ENCODE measurements at places on chromosomes 2 and 18.

DNA sequence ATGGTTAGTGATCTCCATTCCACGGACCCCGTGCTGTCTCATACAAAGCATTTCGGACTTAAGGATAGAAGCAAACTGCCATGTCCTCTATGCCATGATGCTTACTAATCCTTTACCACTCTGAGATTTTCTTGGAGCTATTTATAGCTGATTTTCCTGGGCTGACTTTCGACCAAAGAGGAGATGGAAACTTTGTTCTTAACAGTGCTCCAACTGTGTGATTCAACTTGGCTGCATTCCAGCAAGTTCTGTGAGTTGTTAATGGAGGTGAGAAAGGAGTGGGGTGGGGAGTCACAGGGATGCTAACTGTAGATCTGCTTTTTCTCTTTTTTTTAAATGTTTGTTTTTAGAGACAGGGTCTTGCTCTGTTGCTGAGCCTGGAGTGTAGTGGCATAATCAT is 45.5 kb upstream of the MSH2 start:
- peak; percentile 17 for DNase-seq

DNA sequence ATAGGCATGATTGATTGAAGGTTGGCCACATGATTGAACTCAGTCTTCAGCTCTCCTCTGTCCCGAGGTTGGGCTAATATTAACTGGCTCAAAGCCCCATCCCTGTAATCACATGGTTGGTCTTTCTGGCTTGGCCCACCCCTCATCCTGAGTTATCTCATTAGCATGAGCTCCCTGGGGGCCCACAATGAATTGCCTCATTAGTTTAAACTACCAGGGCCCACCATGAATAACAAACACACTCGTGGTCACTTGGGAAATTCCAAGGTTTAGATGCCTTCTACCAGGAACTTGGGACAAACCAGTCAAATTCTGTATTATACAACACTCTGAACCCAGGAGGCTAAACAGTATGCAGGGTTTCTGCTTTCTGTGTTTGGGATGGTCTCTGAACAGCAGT is 121.7 kb upstream of the B3GNT2 start:
- no peak for DNase-seq

GRCh38 chr2:118505436-118505835 is 342.0 kb downstream of the EN1 start:
- no peak for DNase-seq

DNA sequence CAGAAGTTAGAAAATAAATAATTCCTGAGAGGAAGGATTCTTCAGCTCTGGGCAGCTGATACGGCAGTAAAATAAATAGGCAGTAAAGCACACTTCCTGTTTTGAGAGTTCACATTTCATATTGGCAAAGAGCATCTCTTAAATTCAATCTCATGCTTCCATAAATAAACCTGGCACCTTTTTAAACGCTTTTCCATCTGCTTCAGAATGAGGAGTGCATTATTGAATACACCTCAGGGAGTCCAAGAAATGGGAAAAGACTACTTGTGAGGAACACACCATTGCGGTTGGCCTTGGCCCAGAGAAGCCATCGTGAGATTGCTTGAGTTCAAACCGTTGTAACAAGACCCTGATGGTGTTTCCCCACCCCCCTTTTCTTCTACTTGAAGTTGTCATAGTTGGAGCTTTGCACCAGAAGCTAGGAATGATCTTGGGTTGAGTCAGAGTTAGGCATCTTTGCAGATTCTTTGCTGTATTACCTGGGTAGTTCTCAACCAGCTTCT is 123.9 kb downstream of the RDH14 start:
- DNase-seq = no peak

DNA sequence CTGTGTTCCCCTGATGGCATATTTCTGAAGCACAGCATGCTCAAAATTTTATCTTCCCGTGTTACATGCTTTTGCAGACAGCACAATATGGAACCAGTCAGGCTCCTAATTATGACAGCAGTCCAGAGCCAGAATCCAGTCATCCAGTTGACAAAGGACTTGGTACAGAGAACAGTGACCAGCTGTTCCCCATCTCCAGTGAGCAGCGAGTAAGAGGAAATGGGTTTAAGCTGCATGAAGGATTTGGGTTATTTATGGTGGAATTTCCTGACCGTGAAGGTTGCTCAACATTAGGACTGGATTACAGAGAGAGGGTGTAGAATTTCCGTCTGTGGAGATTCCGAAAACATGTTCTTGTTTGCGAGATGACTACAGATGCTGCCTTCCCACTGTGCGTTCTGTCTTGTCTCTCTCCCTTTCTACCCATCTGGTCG is 24.4 kb downstream of the SGPP2 start:
- DNase-seq = no peak
